Kidney glomerular epithelial cell (primary cell): ENCODE measurements at places on chromosomes 1 and 21.

DNA sequence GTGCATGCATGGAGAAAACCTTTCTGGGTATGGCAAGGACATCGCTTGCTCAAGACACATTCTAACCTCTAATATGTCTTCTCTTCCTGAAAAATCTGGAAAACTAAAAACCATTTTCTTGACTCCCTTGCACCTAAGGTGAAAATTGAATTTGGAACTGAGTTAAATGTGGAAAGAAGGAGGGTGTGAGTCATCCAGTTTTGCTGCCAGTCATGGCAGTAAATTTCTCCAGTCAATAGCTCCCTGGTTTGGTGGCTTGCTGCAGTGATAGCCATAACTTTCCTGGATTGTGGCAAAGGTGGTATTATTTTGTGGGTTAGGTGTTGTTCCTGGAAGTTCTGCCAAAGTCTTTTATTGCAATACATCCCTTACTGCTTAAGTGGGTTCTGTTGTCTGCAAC is 2.5 kb downstream of the ZCCHC17 start:
- no peak for DNase-seq

GRCh38 chr1:116966791-116967190 is 34.8 kb upstream of the CD101 start:
- DNase-seq = no peak

DNA sequence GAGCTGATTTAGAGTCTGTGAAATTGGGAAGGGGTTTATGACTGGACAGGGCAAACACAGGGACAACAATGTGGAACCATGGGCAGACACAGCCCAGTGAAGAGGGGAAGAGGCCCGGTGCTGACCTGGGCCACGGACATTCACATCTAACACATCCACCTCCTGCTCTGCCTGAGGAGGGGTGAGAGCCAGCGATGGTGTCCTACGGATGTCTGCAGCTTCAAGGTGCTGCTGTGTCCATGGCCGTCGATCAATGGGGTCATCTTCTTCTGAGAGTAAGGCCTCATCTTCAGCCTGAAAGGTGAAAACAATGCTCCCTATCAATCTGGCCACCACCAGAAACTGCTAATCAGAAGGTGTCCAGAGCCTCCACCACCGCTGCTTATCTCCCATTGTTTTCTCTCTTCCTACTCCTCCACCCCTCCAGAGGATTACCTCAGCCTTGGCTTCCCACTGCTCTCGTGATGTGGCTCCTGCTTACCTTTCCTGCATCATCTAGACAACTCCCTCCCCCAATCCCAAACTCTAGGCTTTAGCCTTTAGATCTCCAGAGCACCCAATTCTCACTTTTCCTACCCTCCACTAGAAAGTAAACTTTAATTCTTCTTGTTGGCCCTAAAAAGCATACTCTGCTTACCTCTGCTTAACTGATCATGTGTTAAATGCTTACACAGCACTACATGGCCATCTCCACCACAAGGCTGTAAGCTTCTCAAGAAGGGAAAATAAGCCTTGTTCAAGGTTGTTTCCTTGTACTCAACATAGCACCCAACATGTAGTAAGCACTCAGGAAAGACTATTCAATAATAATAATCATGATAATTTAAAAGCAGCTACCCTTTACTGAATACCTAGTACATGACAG is 24.0 kb upstream of the ADAM30 start:
- no peak for DNase-seq

DNA sequence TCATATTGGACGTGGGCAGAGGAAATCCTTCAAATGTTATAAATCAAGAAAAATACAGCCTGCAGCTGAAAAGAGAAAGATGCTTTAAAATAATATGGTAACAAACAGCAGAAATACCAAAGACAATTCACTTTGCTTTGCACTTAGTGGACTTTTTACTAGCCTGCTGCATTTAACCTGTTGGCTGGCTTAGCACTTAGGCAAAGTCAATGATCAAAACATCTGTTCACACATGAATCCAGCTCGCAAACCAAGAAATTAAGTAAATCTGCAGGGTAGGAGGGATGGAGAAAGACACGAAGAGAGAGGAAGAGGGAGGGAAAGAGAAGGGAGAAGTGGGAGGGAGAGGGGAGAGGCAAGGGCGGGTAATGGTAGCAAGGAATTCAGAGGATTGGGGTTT is 103.6 kb upstream of the RAB4A start:
- no peak for DNase-seq

- DNase-seq = peak; percentile 58
Measured at GRCh38 chr1:9691108-9691445, 39.5 kb downstream of the PIK3CD start.

- no peak for DNase-seq
Measured at GRCh38 chr1:45530632-45531135, 9.0 kb upstream of the PRDX1 start.

DNA sequence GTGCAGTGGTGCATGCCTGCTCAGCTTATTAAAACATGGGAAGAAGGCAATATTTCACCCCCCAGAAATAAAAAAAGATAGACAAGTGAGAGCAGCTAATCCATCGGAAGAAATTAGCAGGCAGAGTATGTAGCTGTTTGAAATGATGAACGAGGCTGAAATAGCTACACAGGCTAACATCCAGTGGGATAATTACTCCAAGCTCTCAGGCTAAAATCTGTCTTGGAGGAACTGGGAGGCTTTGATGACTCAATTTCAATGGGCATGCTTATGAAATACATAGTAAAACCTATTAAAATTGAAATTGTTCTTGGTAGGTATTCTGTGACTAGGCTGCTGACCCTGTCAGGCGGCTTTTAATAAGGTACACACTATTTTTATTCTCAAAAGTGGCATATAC is 84.1 kb upstream of the RRP15 start:
- DNase-seq = no peak

DNA sequence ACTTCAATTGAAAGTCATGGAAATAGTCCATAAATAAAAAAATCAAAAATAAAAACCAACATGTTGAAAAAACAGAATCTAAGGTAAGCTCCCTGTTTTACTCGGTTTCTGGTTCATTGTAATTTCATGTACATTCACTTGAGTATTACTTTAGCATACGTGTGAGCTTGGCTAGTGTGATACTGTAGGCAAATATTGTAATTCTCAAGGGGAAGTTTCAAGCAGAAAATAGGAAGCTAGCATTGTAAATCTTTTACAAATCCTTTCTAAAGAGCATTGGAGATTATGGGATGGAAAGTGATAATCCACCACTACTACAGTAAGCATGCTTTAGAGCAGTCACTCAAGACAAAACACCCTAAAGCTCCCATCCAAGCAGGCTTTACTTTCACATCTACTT is 3.3 kb upstream of the LPAR3 start:
- DNase-seq = no peak

GRCh38 chr1:101996825-101997465 is at the start of gene OLFM3:
OLFM3 (minus strand) TSS chr1:101996926.
- no peak for DNase-seq
